ENCODE measurements at places on chromosomes 4 and X.

GRCh38 chr4:81746071-81746470 lies 274.4 kb upstream of the RASGEF1B start:
- no peak for DNase-seq

GRCh38 chr4:60780874-60781273 lies 419.3 kb upstream of the ADGRL3 start:
- no peak for DNase-seq

GRCh38 chr4:46839128-46839527 lies 69.9 kb downstream of the COX7B2 start:
- DNase-seq, result no peak

- DNase-seq, result no peak
These were observed 996.9 kb upstream of the GRIA3 start for GRCh38 chrX:122187069-122187713.

GRCh38 chr4:109327641-109328040 lies 25.2 kb upstream of the COL25A1 start:
- no peak for DNase-seq

- DNase-seq, result no peak
These were observed 94.2 kb downstream of the PHEX start for GRCh38 chrX:22126327-22126726.

DNA sequence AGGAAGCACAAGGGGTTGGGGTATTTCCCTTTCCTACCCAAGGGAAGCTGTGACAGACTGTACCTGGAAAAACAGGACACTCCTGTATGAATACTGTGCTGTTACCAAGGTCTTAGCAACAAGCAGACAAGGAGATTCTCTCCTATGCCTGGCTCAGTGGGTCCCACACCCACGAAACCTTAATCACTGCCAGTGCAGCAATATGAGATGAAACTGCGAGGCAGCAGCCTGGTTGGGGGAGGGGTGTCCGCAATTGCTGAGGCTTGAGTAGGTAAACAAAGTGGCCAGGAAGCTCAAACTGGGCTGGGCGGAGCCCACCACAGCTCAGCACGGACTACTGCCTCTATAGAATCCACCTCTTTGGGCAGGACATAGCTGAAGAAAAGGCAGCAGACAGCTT lies 197.7 kb downstream of the INPP4B start:
- no peak for DNase-seq
